ENCODE measurements at places on chromosomes 7 and 10. TPM values are rescaled to one million over a fixed set of nuclear protein-coding genes. Genes with fewer than 3 reads are reported as not detected.

GRCh38 chr10:113912582-113912981, 58.1 kb downstream of the NHLRC2 start:
- no peak for DNase-seq

DNA sequence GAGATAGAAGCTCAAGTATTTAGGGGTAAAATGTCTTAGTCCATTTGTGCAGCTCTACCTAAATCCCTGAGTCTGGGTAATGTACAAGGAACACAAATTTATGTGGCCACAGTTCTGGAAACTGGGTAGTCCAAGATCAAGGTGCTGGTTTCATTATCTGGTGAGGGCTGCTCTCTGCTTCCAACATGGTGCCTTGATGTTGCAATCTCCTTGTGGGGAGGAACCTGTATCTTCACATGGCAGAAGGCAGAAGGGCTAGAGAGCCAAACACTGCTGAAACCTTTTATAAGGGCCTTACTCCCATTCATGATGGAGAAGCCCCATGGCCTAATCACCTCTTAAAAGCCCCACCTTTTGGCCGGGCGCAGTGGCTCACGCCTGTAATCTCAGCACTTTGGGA, 8.7 kb upstream of the BAZ1B start:
- no peak for DNase-seq

DNA sequence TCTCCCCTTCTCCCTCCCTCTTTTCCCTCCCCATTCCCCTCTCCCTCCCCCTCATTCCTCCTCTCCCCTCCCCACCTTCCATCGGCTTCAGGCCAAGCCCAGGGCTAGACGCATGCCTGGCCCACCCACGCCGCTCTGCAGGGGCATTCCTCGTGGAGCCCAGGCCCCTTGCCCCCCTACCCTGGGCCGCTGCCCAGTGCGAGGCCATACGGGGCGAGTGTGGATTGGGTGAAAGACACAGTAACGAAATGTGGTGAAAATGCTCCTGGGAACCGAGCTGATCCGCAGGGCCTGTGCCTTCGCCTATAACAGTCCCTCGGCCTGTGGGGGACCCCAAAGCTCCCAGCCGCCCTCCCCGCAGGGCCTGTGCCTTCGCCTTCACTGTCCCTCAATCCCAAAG, 28.3 kb downstream of the ADGRA1 start:
- no peak for DNase-seq

- no peak for DNase-seq
These were observed 107.4 kb upstream of the ABCB5 start for GRCh38 chr7:20508109-20508508.

DNA sequence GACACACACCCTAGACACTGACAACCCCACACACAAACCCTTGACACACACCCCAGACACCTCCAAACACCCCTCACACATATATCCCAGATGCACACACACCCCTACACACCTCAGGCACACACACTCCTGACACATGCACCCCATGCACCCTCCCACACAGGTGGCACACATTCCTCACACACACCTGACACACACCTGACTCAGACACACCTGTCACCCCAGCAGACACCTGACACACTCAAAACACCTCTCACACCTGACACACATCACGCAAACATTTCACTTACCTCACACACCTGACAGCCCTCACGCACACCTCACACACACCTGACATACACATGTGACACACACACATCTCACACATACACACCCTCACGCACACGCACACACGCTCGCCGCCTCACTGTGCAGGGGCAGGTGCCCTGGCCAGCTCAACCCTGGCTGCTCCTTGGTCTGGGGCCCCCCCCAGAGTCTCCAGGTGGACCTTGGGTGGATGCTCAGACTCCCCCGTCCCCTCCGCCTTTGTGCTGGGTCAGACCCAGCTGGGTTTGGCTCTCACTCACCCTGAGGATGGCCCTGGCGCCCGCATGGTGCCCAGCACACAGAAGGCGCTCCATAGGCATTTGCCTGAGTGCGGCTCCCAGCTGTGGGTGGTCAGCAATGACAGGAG, 3.1 kb upstream of the CALY start:
- DNase-seq: no peak

The EGR2 gene
- 1.6 TPM for total RNA-seq

DNA sequence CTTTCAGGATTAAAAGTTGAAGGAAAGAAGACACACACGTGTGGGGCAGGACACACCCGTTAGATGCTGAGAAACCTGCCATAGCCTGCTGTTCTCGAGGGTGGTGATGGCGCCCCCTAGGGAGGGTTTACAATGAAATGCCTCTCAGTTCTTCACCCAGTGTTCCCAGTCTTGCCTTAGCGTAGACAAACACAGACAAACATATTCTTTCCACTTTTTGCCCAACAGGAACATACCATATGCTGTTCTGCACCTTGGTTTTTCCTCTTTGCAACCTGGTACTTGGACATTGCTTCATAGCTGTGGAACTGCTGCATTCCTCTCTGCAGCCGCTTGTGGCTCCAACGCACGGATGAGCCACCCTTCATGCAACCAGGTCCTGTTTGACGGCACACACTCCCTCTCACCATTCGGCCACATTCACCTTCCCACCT, 23.3 kb upstream of the HSPA12A start:
- no peak for DNase-seq

DNA sequence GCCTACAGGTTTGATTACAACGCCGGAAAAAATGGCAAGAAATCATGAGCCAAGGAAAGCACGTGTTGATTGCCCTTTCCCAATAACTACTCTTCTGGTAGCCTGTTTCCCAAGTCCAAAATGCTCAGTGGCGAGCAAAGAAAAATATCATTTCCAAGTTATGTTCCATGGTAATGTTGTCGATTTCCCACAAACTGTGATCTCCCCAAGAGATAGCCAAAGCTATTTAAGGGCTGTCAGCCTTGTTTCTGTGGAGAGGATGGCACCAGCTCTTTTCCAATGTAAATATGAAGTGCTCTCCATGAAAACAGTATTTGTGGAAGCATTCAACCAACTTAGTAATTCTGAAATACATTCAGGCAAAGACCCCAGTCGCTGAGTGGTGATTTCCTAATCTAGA, 232.5 kb upstream of the AOAH start:
- no peak for DNase-seq

GRCh38 chr7:42096681-42097561, 140.1 kb downstream of the GLI3 start:
- DNase-seq: no peak

DNA sequence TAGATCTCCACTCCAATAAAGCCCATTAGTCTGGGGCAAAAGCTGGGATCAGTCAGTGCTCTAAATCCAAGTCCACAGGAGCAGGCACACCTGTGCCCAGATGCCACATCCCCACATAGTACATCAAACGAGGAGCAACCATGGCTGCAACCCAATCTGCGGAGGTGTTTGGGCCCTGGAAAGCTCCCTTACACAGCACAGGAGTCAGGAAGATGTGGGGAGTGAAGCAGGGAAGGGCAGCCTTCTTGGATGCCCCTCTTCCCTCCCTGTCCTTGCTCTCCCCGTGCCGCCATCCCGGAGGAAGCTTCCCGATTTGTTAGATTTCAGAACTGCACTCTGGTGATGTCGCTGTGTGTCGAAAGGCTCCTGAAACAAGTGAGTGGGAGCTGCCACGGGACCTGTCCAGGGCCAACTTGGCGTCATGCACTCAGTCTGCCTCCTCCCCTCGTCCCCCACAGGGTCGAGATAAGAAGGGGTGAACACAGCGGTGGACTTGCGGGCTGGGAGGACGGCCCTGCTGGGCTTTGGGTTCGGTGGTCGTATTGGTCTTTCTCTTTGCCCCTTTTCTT, 230.6 kb upstream of the GRB10 start:
- DNase-seq: no peak

DNA sequence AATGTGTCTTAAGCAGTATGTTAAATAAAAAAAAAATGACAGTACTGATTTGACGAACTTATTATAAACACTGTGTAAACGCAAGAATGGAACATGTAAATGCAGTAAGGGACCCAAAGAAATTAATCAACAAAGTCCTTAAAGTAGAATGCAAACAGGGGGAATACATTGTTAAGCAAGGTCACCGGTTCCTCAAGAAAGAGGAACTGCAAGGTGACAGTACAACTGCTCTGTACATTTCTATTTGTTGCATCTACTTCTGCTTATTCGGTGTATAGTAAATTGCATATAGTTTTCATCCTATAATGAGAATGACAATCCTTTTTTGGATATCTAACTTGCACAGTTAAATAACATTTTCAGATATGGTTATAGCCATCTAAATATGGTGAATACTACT, 387.0 kb upstream of the SEMA3D start:
- no peak for DNase-seq

Data from frontal cortex (tissue), 4 donors.